ENCODE measurements at places on chromosomes 7 and 10. TPM values are rescaled to one million over a fixed set of nuclear protein-coding genes. Genes with fewer than 3 reads are reported as not detected.

- no peak for DNase-seq
Measured at GRCh38 chr7:28329661-28330363, 82.5 kb upstream of the CREB5 start.

GRCh38 chr7:26198781-26199169 lies 1.8 kb downstream of the HNRNPA2B1 start:
- no peak for DNase-seq

Gene HTR5A
- not detected for total RNA-seq

DNA sequence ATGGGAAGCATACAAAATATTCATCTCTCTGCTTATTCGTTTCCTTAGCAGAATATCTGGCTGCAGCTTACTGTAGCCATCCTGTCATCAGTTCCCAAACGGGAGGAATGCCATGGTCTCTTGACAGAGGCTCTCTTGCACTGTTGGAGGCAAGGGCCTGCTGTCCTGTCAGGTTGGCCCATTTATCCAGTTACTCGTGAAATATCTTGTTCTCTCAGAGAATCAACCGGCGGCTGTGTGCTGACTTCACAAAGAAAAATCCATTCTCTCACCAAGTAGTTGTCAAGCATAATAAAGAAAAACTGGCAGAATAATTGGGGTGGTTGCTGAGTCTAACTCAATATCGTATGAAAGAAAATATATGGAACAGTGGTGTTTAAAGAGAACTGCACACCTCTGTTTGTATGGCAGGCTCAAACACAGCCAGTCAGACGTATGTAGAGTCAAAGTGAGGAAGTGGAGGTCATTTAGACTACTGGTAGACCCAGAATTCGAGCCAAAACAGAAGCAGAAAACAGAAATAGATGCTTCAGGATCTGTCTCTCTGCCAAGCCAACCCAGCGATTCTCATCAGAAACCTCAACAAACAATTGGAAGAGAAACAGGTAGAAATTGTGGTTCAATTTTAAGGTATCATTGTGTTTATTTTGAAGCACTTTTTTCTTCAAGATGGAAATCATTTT lies 349.2 kb upstream of the PRKCQ start:
- peak; percentile 52 for DNase-seq

GRCh38 chr10:103872137-103872931 lies 17.0 kb upstream of the SH3PXD2A start:
- DNase-seq = peak; percentile 68

Gene IL6
- total RNA-seq = not detected

- no peak for DNase-seq
Measured at GRCh38 chr10:26441491-26442214, 3.5 kb downstream of the APBB1IP start.

Gene ERV3-1
- total RNA-seq = 24.6 TPM

DNA sequence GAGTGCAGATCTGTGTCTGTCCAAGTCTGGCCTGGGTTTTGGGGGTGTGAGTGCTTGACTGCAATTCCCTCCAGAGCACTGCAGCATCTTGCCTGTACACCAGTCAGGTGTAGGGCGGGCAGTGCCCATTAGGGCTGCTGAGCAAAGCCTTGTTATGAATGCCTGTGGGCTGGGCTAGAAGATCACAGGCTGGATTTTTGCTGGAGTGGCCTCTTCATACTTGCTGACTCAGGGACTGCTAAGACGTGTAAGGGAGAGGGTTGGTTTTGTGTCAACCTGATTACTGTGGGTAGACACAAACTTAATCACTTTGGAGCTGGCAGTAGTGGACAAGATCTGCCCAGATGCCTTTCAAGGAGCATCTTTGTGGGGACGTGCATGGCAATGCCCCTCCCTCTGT lies 29.6 kb downstream of the DMBT1 start:
- DNase-seq = no peak

GRCh38 chr7:36659172-36659516 lies 65.2 kb downstream of the AOAH start:
- DNase-seq = no peak

Data from lower leg skin (tissue), 4 donors.